ENCODE measurements at places on chromosomes 7 and 10.
A peak's percentile ranks its signal among the peaks of the same experiment; 100 is the strongest.

GRCh38 chr10:86959737-86960002 is 1.3 kb downstream of the SNCG start:
- DNase-seq: no peak

- no peak for DNase-seq
These were observed 78.1 kb upstream of the STRIP2 start for GRCh38 chr7:129356176-129356575.

- no peak for DNase-seq
These were observed 113.2 kb downstream of the HERPUD2 start for GRCh38 chr7:35581605-35582210.

GRCh38 chr10:111747751-111748150 is 435.8 kb downstream of the GPAM start:
- no peak for DNase-seq

DNA sequence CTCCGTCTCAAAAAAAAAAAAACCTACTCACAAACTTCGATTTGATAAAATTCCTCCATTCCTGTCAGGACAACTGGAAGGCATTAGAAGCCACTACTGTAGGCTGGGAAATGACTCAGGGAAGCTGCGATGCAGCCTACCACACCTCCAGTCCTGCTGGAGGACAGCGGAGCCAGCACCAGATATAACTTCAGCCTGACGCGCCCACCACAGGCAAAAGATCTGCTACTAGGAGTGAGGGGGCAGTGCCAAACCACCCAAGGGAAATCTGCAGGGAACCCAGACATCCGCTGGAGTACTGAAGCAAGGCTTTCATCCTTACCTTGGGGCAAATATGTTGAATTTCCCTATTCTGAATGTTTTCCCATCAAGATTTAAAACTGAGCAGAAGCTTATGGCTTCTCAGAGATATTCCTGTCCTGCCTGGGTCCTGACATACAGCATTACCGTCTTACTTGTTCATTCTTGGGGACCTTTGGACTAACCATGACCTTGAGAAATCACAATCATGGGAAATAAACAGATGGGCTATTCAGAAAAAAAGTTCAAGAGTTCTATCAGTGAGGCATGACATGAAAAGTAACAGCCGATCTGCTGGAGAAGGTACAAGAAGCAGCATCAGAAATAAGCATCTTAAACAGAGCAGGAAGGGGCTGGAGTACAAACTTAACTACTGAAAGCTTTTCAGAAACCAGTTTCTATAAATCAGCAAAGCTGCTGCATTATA is 20.4 kb downstream of the BCCIP start:
- DNase-seq: no peak

DNA sequence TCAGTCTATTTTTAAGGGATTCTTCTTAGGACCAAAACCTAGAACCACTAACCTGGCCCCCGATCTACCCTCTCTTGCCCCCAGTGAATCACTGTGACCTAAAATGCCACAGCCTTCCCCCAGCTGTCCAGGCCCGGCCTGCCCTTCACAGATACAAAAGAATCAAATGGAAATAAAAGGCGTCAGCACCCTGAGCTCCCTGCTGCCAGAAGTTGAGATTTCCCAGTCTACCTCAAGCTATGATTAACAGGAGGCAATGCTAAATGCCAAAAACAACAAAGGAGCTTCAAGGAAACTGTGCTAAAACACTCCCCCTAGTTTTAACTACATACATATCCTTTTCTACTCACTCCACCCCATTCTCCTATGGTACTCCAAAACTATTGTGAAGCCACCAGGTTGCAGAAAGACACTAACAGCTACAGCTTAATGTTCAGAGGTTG is 67.8 kb downstream of the GSAP start:
- DNase-seq: no peak

DNA sequence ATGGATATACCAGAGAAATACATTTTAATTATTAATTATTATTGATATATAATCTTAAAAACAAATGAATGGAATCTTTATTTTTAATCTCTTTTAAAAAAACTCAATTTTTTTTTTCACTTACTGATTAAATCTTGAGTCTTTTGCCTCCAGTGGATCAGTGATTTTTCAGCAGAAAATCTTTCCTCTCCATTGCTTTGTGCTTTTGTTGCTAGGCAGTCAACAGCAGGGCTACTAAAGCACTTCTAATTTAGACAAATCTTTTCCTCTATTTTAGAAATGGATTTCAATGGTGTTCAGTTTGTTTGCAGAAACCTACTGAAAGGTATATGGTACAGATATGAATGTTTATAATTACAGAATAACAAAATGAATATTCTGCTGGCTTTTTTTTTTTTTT is 143.6 kb downstream of the ST7 start:
- no peak for DNase-seq

GRCh38 chr7:138658889-138659288 is 42.3 kb downstream of the SVOPL start:
- DNase-seq: no peak

GRCh38 chr7:23093111-23093510 is 12.5 kb upstream of the KLHL7 start:
- no peak for DNase-seq

GRCh38 chr10:47383261-47384147 is 589 bp downstream of the ZNF488 start:
- DNase-seq: peak; percentile 79

- DNase-seq: no peak
These were observed 131.6 kb upstream of the NPY start for GRCh38 chr7:24152356-24152755.

DNA sequence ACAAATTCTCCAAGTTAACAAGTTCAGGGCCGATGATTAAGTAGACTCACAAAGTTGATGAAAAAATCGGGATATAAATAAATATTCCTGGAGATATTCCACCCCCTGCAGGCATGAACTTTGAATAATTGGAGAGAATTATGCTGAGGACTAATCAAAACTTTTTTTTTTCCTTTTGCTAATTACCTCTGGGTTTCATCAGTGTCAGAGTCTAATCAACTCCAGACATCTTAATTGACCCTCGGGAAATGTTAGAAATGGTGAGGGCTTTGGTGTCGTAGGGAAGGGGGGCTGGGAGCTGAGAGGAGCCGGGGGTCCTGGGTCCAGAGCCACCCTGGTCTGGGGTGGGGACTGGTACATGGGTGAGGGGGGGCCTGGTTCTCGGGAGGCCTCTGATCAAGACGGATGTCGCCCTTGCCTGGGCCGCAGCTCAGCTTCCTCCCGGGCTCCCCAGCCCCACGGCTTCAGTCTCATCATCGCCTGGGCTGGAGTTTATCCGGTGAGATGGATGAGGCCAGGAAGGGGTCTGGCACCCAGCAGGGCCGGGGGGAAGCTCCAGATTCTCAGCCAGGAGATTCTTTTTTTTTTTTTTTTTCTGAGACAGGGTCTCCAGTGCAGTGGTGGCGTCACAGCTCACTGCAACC is 30.4 kb upstream of the ELFN1 start:
- DNase-seq: no peak

DNA sequence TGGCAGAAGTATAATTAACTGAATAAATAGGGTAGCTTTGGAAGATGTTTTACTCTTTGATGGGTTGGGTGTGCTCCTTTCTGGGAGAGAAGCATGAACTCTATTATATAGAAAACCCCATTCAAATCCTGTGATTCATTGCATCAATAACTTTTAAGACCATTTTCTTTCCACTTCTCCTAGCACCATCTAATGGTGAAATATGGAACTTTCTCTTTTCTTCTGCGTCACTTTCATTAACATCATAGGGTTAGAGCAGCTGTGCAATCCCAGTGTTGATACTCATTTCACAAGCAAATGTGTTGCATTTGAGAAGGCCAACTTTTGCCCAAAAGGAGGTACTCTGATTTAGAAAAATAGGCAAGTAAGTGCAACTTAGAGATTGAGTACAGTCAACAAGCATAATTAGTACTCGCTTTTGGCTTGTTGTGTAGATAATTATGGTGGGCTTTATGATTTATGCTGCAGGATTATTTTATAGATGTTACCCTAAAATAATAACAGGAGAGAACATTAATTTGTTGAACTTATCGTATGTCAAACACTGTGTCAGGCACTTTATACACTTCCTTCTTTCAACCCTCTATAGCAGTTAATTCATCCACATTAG is 92.9 kb downstream of the CPED1 start:
- DNase-seq: peak; percentile 65

- no peak for DNase-seq
These were observed 93.8 kb upstream of the CNTNAP2 start for GRCh38 chr7:146022776-146023175.

- no peak for DNase-seq
These were observed 171.2 kb downstream of the ARHGAP12 start for GRCh38 chr10:31757386-31757791.

DNA sequence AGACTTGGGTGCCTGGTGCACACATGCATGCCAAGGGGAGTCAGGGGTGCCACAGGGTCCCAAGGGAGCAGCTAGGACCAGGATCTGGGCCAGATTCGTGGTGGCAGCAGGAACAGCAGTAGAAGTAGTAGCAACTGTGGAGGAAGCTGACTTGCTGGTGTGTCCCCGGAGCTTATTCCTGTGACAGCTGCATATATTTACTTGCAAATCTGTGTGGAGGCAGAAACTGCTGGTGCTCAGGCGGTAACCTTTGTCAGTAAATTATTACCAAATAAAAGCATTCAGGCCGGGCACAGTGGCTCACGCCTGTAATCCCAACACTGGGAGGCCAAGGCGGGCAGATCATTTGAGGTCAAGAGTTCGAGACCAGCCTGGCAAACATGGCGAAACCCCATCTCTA is 67.4 kb upstream of the RAB18 start:
- no peak for DNase-seq

DNA sequence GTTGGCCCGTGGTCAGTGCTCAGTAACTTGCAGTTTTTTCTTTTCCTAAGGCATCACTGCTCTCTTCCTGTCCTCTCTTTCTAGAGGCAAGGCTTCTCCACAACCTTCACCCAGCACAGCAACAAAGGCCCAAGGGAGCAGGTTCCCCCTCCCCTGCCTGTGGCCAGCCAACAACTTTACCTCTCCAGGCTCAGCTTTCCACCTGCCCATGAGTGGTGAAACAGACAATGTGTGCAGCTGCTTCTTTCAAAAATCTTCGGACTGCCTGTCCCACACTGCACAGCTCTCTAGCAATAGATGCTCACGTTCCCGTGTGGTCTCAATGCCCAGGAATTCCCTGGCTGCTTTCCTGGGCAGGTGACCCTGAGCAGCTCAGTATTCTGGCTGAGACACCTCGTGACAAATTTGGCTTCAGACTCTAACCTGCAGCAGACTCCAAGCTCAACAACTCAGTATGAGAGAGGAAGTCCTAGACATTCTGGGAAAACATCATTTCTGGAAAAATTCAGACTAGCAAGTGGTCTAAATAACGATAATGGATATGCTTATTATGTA is 28.9 kb upstream of the TMEM72 start:
- no peak for DNase-seq

DNA sequence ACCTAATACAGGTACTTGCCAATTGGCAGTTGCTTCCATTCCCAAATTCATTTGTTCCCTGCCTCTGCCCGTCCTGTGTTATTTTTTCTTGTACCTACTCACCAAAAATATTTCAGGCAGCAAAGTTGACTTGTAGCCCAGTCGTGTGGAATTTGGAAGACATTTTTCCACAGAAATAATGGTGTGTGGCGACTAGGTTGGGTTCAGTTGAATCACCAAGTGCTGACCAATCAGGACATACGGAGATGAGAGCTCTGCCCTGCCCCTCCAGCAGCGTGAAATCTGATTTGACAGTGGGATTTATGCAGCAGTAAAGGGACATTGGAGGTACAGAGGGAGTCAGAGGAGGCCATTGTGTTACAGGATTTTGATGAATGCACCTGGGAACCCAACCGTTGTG is 216.9 kb downstream of the CCDC3 start:
- DNase-seq: no peak

All from NCI-H748 treated with DMSO at 0.1 percent for 48 hours (cell line).